Dermis blood vessel endothelial cell (primary cell): ENCODE measurements at places on chromosomes 2 and 18. TPM values are rescaled to one million over a fixed set of nuclear protein-coding genes. Genes with fewer than 3 reads are reported as not detected.

The RND3 gene
- 53.1 and 66.5 TPM in 2 replicates for total RNA-seq

The NEU4 gene
- not detected in 2 replicates for total RNA-seq

DNA sequence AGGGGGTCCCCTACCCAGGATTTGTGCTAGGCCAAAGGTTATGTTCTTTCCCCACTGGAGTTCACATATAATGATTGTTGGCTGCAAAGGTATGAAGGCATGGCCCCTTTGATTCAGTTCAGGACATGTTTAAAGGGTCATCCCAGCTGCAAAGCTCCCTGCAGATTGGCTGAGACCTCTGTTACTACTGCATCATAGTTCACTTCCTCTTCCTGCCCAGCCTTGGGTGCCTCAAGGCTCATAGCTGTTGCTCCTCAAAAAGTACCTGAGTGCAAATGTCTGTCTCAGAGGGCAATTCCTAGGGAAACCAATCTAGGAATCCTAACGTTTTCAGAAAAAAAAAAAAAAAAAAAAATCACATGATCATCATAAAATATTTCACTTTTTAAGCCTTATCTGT lies 125.1 kb downstream of the ATL2 start:
- no peak for DNase-seq

DNA sequence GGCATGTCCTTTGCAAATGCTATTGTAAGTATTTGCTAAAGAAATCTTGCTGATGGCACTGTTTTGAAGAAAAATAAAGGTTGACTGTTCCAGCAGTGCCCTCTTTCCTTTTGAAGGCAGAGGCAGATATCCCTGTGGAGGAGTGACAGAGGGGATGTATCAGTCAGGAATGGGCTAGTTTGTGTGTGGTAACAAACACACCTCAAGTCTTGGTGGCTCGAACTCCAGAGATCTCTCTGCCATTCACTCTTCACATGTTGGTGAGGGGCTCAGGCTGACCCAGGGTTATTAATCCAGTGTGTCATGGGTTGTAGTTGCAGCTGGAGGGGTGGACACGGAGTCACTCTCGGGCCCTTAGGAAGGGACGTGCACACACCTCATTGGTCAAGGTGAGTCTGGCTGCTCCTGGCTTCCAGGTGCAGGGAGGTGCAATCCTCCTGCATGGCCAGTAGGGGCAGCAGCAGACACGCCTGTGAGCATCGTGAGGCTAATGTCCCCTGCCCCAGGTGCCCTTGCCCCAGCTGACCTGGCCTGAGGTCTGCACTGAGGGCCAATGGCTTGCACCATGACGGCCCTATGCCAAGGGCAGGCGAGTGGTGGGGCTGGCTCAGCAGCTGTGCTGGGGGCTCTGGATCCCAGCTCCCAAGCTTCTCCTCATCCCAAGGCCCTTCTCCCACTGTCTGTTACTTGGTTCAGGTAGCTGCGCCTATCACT lies 146.5 kb downstream of the ASB1 start:
- peak; percentile 35 for DNase-seq
